ENCODE measurements at places on chromosomes 1 and 21.

- DNase-seq = no peak
Measured at GRCh38 chr1:32622806-32623681, 27.3 kb downstream of the ZBTB8OS start.

DNA sequence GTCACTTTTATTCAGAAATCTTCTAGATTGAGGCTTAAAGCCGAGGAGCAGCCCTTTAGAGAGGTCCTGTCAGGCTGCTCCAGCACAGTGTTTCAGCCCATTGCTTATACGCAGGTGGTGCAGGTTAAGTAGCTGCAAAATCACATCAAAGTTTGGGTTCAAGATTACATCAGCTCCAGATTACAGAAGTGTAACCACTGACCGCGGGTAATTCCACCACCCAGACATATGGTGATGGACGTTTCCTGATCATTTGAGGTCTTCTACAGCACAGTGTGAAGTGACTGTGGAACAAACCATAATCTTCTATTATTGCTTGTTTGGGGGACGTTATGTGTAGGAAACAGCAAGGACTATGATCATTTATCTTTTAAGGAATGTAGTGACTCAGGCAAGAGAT, 11.8 kb downstream of the C1orf115 start:
- no peak for DNase-seq

DNA sequence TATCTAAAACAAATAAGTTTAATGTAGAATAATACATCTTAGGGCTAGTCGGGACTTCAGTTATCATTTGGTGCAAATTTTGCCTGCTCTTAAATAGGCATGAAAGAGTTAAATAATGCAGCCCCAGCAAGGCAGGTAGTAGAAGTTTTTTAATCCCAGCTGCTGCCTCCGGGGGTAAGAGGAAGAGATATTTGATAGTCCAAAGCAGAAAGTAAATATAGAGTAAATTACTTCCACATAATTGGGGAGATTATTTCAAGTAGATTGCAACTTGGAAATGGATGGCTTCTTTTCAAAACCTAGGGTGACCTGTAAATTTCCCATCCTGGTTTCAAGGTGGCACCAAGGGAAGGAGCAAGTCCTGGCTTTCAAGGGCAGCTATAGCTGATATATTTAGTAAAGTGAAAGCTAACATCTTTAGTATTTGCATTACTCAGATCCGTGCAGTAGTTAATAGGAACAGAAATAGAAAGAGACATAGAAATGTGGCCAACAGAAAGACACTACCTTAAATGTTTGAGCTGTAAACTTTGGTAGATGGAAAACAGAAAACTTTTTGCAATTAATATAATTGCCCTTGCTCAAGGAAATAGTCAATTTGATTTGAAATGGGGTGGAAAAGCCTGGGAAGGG, 109.1 kb downstream of the LMO4 start:
- DNase-seq = no peak

GRCh38 chr1:82597649-82598048, 796.9 kb downstream of the ADGRL2 start:
- no peak for DNase-seq

GRCh38 chr1:54716299-54717047, 812 bp downstream of the TTC4 start:
- DNase-seq = peak; percentile 60

DNA sequence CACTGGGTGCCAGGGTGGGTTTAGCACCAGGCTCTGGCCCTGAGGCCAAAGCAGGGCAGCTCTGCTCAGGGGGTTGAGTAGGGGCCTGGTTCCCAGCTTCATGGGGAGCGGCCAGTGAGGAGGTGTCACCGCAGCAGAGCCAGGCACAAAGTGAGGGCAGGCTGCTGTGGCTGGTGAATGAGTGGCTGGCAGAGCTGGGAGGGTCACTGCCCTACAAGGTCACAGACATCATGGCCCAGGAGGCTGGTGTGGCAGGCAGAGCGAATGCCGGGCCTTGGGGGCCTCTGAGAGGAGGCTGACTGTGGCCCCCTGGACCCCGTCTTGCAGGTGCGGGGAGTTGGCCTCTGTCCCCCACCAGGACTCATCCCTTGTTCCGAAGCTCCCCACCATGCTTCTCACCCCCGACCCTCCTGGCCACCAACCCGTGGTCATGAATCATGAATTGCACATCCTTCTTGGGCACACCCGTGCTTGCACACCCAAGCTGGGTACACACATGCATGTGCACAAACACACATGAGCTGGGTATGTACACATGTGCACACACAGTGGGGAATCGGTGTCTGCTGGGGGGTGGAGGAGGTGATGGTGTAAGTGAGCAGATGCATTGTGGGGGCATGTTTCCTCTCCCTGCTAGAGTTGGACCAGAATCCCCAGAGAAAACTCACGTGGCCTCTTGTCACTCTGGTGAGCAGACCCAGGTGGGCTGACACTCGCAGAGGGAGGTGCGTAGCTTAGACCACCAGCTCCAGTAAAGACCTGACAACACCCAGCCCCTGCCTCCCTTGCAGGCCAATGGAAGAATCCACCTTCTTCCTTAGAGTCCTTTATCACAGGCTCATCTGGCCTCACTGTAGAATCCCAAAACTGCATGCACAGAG, 4.8 kb upstream of the GNB1 start:
- no peak for DNase-seq

DNA sequence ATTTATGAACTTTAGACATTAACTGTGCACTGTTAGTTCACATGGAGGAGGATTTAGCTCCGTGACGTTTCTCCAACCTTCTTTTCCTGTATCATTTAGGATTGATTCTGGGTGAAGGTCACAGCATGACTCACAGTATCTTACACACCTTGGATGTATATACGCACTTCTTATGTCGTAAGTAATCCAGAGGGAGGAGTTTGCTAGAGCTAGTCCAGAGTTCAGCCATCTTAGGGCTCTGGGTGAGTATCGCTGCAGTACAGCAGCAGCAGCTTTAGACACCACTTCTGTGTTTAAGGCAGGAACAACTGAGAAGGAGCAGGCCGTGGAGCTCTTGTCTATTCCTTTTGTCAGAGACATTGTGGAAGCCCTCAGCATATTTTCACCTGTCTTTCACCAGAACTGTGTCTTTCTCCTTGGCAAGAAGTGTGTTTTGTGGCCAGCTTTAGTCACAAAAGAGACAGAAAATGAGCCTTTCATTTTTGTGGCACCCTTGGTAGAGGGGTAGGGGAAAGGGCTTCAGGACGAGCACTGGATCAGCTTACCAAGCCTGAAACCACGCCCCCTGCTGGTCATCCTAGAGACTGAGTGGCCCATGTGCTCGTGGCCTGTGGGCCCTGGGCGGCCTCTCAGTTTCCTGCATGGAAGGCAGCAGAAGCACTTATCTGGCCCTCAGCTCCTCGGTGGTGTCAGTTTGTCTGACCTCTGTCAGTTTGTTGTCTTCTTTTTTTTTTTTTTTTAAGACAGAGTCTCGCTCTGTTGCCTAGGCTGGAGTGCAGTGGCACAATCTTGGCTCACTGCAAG, 64.0 kb downstream of the ADARB1 start:
- DNase-seq = peak; percentile 66

DNA sequence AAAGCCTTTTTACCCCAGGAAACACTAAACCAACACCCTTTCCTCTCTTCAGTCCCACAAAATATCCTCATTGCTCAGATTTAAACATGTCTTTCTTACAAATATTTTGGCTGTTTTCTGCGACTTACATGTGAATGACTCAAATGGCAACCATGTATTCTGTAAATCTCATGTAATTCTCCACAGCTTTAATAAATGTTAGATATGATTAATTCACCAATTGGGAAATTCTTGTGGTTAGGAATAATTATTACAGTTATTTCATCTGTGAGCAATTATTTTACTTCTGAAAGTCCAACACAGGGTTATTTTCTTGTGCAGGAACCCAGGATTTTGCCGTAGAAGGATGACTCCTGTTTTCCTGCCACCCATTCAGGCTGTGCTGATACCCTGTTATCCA, 431.5 kb downstream of the LMO4 start:
- DNase-seq = peak; percentile 31

- DNase-seq = peak; percentile 35
Measured at GRCh38 chr1:55015731-55016620, 17.2 kb downstream of the BSND start.

DNA sequence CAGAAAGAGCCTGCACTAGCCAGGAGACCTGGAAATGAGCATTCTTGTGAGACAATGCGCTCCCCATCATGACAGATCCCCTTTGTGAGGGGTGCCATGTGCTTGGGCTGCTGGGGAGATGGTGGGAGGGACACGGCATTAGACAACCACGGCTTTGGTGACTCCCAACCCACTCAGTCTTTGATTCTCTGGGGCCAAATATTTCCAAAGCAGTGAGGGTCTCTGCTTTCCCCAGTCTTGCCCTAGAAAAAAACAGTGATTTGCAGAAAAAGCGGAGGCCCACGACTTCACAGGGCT, 10.2 kb downstream of the SLC45A3 start:
- DNase-seq = no peak

- DNase-seq = no peak
Measured at GRCh38 chr1:226094451-226094850, 31.9 kb downstream of the H3-3A start.

GRCh38 chr1:93304716-93305138, 41.0 kb upstream of the DR1 start:
- DNase-seq = peak; percentile 73

GRCh38 chr1:5994713-5995621, 2.7 kb upstream of the NPHP4 start:
- no peak for DNase-seq

GRCh38 chr1:6509220-6509918, 17.9 kb upstream of the PLEKHG5 start:
- no peak for DNase-seq

GRCh38 chr1:180278194-180278515, 48.1 kb downstream of the LHX4 start:
- DNase-seq = no peak

DNA sequence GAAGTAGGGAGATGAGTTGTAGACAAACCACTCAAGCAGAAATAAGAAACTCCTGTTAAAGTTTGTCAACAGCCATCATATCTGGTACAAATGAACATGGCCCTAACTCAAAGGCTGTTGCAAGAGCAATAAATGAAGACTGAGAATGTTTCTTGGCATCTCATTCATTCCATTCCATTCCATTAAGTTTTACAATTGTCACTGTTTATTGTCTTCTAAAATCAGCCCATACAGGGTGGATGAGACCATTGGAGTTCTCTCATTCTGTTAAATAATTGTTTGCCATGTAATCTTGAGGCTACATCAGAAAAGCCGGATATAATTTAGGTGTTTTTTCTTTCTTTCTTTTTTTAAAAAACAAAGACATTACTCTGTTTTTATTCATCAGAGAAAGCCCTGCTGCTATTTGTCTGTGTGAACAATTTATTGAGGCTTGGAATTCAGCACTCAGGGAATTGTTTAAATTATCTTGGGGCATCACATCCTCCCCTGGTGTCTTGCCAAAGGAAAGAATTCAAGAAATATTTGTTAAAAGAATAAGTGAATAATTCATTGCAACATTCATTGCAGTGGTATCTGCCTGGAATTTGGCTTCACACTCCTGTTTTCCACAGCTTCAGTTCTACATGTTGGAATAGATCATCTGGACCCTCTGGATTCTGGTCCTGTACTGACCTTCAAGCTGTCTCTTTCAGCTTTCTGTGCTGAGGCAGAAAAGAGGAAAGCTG, 604.5 kb downstream of the PLPP3 start:
- peak; percentile 93 for DNase-seq

DNA sequence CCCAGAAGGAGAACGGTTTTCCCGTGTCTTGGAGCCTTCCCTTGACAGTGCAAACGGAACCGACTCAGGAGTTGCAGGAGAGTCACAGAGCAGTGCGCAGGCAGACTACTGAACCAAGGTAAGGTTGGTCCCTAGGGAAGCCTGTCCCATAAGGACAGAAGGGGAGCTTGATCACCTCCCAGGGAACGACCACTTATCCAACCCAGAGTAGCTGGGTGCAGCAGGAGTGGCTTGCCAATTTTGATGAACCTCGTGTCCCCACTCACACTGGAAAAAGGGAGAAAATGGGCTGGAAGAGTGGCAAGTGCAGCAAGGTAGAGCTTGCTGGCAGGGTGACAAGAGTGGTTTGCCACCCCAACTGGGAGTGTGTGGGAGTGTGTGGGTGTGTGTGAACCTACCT, 95.1 kb downstream of the LIPI start:
- no peak for DNase-seq

- DNase-seq = peak; percentile 22
Measured at GRCh38 chr1:218642033-218642948, 297.2 kb downstream of the TGFB2 start.

DNA sequence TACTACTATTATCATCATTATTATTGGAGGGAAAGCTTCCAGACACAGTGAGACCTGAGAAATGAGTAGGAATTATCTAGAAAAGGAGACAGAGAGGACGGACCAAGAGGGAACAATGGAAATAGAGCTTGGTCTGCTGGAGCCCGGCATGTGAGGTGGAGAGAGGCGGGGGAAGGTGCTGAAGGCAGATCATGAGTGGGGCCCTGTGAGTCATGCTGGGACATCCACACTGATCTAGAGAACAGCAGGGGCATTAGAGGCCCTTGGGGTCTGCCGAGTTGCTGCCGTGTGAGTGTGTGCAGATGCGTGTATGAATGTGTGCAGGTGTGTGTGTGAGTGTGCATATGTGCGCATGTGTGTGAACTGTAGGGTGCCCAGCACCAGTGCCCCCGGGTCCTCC, 65.7 kb downstream of the TMCO4 start:
- no peak for DNase-seq

GRCh38 chr1:33097137-33097611, 16.2 kb downstream of the AZIN2 start:
- DNase-seq = peak; percentile 56

All from EH (cell line).